Sigmoid colon (tissue), 7 donors: ENCODE measurements at places on chromosomes 7 and 10.

DNA sequence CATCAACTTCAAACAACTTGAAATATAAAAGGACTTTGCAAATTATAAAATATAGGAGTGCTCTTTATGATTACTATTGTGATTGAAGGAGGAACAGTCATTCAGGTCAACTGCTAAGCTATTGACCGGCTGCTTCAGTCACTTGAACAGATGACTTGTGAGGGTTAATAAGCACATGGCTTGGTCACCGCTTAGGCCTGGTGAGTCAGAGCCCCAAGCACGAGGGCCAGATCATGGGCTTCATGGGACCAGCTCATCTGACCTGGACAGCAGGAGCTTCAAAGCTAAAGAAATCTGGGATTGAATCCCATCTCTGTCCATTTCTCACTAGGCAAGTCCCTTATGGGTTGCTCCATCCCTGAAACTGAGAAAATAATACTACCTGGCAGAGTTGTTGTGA is 60.4 kb upstream of the ADO start:
- no peaks in the 10 kb centered on the region for H3K36me3 ChIP-seq
- H3K27ac ChIP-seq, result no peak overlapping the region
- no peak overlapping the region for H3K4me3 ChIP-seq
- H3K27me3 ChIP-seq, result no peaks in the 10 kb centered on the region

DNA sequence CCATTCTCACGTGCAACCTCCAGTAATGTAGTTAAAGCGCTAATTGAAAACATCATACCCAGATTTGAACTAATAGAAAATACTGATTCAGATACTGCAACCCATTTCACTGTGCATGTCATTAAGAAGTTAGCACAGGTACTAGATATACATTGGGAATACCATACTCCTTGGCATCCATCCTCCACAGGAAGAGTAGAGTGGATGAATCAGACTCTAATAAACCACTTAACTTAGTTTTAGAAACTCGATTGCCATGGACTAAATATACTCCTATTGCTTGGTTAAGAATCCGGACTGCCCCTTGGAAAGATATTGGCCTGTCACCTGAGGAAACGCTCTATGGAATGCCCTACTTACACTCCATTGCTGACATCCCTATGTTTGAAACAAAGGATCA is 9.5 kb downstream of the AKR1B15 start:
- H3K27ac ChIP-seq, result no peak overlapping the region
- no peaks in the 10 kb centered on the region for H3K4me1 ChIP-seq
- H3K36me3 ChIP-seq, result no peaks in the 10 kb centered on the region
- no peak overlapping the region for H3K4me3 ChIP-seq
- H3K27me3 ChIP-seq, result no peaks in the 10 kb centered on the region

DNA sequence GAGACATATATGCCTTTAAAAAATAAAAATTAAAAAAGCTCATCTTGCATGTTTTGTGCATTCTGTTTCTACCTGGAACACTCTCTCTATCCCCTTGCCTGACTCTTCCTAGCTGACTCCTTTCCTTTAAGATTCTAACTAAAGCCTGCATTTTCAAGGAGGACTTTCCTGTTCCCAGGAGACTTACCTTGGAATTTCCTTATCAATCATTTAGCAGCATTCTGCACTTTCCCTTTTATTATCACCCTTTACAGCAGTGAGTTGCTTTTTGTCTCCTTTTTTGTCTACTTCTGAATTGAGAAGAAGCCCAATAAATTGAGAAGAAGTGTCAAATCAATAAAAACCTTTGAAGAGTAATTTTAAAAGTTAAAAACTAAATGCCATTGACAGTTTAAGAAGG is 142.2 kb upstream of the TMEM196 start:
- no peak overlapping the region for H3K4me3 ChIP-seq
- no peaks in the 10 kb centered on the region for H3K36me3 ChIP-seq
- H3K4me1 ChIP-seq, result no peaks in the 10 kb centered on the region
- no peak for DNase-seq
- no peak overlapping the region for H3K27ac ChIP-seq

DNA sequence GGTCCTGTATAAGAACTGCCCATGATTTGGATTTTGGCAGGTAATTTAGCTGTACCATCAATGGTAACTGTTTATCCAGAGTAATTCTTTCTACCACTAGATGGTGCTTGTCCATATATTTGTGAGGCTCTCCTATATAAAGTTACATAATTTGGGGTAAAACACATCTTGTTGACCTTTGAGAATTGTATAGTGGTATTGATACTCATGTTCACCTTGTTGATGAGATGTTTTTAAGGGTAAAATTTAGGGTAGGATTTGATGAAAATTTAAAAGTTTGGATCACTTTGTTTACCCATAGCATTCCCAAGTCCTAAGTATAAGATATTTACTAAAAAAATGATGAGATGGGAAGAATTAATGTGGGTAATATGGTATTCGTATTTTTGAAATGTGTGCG is 31.6 kb downstream of the ST7 start:
- no peak overlapping the region for H3K4me3 ChIP-seq
- H3K36me3 ChIP-seq, result no peaks in the 10 kb centered on the region
- no peaks in the 10 kb centered on the region for H3K27me3 ChIP-seq
- peaks cover 4% of the 10 kb centered on the region for H3K4me1 ChIP-seq
- H3K27ac ChIP-seq, result no peak overlapping the region

DNA sequence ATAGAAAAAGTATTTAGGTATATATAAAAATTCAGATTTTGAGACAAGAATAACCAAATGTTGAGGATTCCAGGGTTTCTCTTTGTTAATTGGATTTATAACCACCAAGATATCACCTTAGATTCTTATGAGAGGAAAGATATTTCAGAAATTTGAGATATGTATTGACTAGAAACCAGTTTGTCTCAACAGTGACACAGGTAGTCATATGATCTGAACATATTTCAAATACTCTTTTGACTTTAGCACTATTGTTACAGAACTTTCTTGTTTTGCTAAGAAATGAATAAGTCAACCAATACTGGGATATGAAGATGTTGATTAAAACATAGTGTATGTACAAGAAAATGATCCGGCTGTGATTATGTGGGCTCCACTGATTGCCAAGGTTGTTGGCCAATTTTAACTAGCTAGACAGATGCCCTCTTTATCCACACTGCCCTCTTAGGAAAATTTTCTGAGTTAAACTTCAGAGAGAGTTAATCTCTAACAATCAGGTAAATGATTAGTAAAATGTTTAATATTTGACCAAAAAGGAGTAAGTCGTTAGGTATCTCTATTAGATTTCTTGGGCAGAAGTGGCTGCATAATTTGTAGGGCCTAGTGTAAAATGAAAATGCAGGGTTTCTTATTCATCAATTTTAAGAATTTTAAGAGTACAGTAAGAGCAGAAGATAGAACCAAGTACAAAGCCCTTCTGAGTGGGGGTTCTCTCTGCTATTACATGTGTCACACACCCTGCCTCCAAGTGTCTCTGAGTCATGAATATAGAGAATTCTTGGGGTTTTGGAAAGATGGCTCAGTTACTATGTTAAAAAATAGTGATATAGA is 376.0 kb downstream of the TFEC start:
- no peaks in the 10 kb centered on the region for H3K27me3 ChIP-seq
- no peaks in the 10 kb centered on the region for H3K36me3 ChIP-seq
- no peaks in the 10 kb centered on the region for H3K4me1 ChIP-seq
- DNase-seq, result no peak
- H3K4me3 ChIP-seq, result no peak overlapping the region

GRCh38 chr10:17029581-17030271 is 99.9 kb downstream of the CUBN start:
- H3K4me1 ChIP-seq, result no peaks in the 10 kb centered on the region
- no peak overlapping the region for H3K4me3 ChIP-seq
- no peaks in the 10 kb centered on the region for H3K27me3 ChIP-seq
- peak overlapping the region; percentile 59 for H3K27ac ChIP-seq
- peak; percentile 84 for DNase-seq

GRCh38 chr7:463817-464453 is 55.7 kb downstream of the PDGFA start:
- peaks cover 14% of the 10 kb centered on the region for H3K4me1 ChIP-seq
- no peaks in the 10 kb centered on the region for H3K36me3 ChIP-seq
- no peak overlapping the region for H3K27ac ChIP-seq
- no peaks in the 10 kb centered on the region for H3K27me3 ChIP-seq
- peak; percentile 57 for DNase-seq

- H3K36me3 ChIP-seq, result no peaks in the 10 kb centered on the region
- H3K27ac ChIP-seq, result no peak overlapping the region
- DNase-seq, result no peak
- no peak overlapping the region for H3K4me3 ChIP-seq
Observed at GRCh38 chr7:48042216-48042615, 6.9 kb downstream of the C7orf57 start.

DNA sequence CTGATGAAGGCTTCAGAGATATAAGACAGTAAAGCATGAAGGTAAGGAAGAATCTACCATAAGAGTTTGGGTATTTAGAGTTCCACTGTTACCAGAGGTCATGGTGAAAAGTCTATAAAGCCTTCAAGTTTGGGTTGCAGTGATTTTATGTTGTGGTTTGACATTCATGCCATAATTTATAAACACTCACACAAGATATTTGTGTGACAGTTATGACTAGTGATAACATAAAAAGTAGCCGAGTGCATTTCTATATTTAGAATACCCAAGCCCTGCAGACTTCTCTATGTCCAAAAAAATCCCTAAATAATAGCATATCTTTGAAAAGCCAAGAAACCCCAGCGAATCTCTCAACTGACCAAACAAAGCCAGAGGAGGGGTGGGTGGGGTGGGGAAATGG is 229.9 kb downstream of the CXCL12 start:
- no peaks in the 10 kb centered on the region for H3K36me3 ChIP-seq
- no peak overlapping the region for H3K4me3 ChIP-seq
- H3K27ac ChIP-seq, result no peak overlapping the region
- DNase-seq, result no peak
- no peaks in the 10 kb centered on the region for H3K27me3 ChIP-seq

GRCh38 chr7:29237489-29237888 is 42.9 kb downstream of the CHN2 start:
- H3K4me1 ChIP-seq, result no peaks in the 10 kb centered on the region
- no peak for DNase-seq
- no peak overlapping the region for H3K27ac ChIP-seq

- H3K27me3 ChIP-seq, result peaks cover 17% of the 10 kb centered on the region
- no peaks in the 10 kb centered on the region for H3K4me1 ChIP-seq
- peak; percentile 97 for DNase-seq
- peak overlapping the region; percentile 98 for H3K27ac ChIP-seq
- peaks cover 15% of the 10 kb centered on the region for H3K36me3 ChIP-seq
Observed at GRCh38 chr10:102406815-102407214, 11.3 kb downstream of the NFKB2 start.

GRCh38 chr7:130948822-130949221 is 214.8 kb upstream of the KLF14 start:
- H3K36me3 ChIP-seq, result peaks cover 4% of the 10 kb centered on the region
- DNase-seq, result no peak
- no peaks in the 10 kb centered on the region for H3K27me3 ChIP-seq
- H3K27ac ChIP-seq, result no peak overlapping the region

GRCh38 chr10:34109952-34110702 is 705.0 kb downstream of the PARD3 start:
- no peak overlapping the region for H3K4me3 ChIP-seq
- no peaks in the 10 kb centered on the region for H3K4me1 ChIP-seq
- H3K27me3 ChIP-seq, result no peaks in the 10 kb centered on the region
- no peak overlapping the region for H3K27ac ChIP-seq

- DNase-seq, result no peak
- no peak overlapping the region for H3K27ac ChIP-seq
- H3K4me3 ChIP-seq, result no peak overlapping the region
Observed at GRCh38 chr7:129126314-129126713, 18.2 kb upstream of the TSPAN33 start.

- H3K4me3 ChIP-seq, result peak overlapping the region; percentile 43
- H3K27me3 ChIP-seq, result peaks cover 6% of the 10 kb centered on the region
- H3K4me1 ChIP-seq, result peaks cover 20% of the 10 kb centered on the region
- DNase-seq, result peak; percentile 78
Observed at GRCh38 chr10:89207801-89208551, 859 bp upstream of the CH25H start.

- no peaks in the 10 kb centered on the region for H3K36me3 ChIP-seq
- peak within 1 kb of the TSS; percentile 98 for H3K27ac ChIP-seq
- H3K27me3 ChIP-seq, result no peaks in the 10 kb centered on the region
Observed at GRCh38 chr10:110919349-110919931, at the start of gene SHOC2. Gene SHOC2 (plus strand): TSS chr10:110919604. CDS start chr10:110964359, 44,755 bp downstream.

DNA sequence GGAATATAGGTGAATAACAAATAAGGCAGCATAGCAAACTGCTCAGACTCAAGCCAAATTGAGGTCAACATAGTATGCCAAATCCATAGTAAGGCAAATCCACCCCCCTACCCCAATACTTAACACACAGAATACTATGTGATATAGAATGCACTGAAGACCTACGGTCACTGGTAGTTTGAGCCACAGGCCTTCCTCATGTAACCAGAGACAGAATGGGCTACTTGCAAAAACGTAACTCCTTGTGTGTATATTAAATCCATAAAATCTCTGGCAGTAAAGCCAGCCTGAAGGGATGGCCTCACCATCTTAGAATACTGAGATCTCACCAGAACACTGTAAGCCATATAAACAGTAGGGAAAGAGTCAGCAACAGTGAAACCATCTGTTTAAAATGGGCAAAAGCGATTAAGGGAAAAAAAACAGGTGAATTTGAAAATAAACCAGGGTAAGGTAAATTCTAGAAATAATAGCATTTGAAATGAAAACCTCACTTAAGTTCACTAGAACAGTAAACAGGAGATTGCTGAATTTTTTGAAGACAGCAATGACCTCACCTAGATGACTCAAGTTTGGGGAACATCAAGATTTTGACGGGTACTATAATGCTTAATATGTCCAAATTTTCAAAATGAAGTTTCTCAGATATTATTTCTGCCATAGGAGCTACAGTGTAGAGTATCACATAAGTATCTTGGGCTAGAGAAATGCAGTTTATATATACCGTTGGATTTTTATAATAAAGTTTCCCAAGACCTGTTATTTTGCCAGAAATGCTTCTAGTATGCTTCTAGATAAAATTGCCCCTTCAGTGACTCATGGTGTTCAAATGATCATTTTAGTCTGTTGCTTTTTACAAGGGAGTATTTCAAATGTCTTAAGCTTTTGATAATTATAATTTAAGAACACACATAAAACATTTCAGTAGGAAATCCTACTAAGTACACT is 13.9 kb downstream of the HNRNPA2B1 start:
- DNase-seq, result no peak
- H3K27ac ChIP-seq, result no peak overlapping the region
- H3K36me3 ChIP-seq, result peaks cover 4% of the 10 kb centered on the region
- H3K4me3 ChIP-seq, result no peak overlapping the region
- H3K27me3 ChIP-seq, result no peaks in the 10 kb centered on the region
- no peaks in the 10 kb centered on the region for H3K4me1 ChIP-seq

- no peaks in the 10 kb centered on the region for H3K27me3 ChIP-seq
- no peaks in the 10 kb centered on the region for H3K36me3 ChIP-seq
- DNase-seq, result no peak
- H3K27ac ChIP-seq, result no peak overlapping the region
- H3K4me3 ChIP-seq, result no peak overlapping the region
- no peaks in the 10 kb centered on the region for H3K4me1 ChIP-seq
Observed at GRCh38 chr10:78991187-78991586, 77.6 kb upstream of the ZMIZ1 start.
